ENCODE measurements at places on chromosomes 16 and 17.
A peak's percentile ranks its signal among the peaks of the same experiment; 100 is the strongest.

- no peak for DNase-seq
Measured at GRCh38 chr16:4443986-4444385, 18.3 kb downstream of the DNAJA3 start.

DNA sequence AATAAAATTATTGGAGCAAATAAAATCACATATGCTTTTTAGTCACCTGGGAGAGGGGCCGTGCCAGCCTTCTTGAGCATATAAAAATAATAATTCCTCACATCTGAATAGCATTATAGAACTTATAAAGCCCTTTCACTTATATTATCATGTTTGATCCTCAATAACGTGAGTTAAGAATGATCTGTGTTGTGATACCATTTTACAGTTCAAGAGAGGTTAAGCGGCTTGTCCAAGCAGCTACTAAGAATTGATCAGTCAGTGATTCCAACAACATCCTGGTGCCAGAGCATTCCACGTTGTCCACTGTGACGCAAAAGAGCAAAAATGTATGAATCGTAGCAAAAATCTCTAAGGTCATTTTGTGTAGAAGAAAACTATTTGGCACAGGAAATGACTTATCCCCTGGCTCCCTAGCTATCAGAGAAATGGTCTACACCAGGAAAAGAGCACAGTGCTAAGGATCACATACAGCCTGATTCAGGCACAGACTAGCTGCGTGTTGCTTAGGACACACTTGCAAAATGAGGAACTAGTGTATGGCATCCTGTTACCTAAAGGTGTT, 33.0 kb downstream of the ANKFN1 start:
- DNase-seq, result no peak

DNA sequence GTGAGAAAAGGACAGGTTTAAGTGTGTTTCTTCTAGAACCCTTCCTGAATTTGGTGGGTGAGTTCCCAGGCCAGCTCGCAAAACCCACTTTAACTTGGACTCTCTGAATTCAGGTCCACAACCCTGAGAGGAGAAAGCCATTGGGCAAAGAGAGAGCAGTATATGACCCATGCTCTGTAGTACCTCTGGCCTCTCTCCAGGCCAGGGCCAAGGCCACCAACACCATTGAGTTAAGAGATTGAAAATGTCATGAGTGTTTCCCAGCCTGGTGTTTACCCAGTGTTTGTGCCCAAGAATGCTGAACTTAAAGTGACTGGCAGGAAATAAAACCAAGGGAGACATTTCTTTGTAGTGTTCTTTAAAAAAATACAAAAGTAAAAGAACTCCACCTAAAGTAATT, 410.4 kb upstream of the CDH5 start:
- DNase-seq, result no peak

- DNase-seq, result no peak
Measured at GRCh38 chr16:19419698-19420075, 2.0 kb downstream of the TMC5 start.

- DNase-seq, result no peak
Measured at GRCh38 chr17:9817086-9817485, 4.8 kb downstream of the GSG1L2 start.

DNA sequence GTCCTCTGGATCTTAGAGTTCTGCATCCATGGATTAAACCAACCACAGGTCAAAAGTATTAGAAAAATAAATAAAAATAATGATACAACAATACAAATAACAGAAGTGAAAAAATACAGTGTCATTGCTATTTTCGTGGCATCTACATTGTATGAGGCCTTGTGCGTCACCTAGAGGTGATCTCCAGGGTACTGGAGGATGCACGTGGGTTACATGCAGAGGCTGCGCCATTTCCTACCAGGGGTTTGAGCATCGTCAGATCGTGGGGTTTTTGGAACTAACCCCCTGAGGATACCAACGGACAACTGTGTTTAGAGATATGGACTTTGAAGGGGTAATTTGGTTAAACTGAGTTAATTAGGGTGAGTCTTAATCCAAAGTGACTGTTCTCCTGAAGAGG, 224.7 kb downstream of the ENGASE start:
- peak; percentile 53 for DNase-seq

- no peak for DNase-seq
Measured at GRCh38 chr16:85965125-85965524, 66.2 kb downstream of the IRF8 start.

- DNase-seq, result no peak
Measured at GRCh38 chr16:67458121-67458641, 22.8 kb downstream of the ATP6V0D1 start.

GRCh38 chr16:77430360-77430759, 4.5 kb downstream of the ADAMTS18 start:
- DNase-seq, result no peak

DNA sequence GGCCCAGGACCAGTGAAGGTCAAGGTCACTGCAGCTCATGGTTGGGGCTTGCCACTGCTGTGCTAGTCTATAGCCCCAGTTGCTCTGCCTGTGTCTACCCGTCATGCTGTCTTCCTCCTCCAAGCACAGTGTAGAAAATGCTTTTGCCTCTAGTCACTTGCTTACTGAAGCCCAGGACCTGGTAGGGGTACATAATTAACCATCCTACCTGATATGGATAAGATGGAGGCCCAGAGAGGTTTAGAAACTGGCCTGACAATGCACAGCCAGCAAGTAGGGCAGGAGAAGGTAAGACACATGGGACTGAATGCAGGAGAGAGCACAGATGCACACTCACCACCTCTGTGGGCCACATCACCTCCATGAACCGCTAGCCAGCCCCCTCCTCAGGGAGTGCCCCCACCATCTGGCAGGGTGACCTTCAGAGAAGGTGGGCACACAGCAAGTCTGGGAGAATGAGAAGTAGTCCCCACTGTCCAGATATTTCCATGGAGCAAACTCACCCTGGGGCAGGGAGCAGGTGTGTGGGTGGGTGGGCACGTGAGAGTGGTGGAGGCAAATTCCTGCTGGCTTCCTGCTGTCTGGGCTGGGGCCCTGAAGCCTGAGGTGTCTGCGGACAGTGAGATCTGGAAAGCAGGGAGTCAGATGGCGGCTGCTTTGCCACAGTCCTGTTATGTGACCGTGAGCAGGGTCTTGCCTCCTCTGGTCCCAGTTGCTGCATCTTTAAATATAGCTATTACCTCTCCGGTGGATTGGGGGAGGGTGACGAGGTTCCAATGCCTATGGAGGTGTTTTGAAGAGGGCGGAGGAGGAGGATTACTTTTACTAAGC, 1.0 kb downstream of the CX3CL1 start:
- no peak for DNase-seq

DNA sequence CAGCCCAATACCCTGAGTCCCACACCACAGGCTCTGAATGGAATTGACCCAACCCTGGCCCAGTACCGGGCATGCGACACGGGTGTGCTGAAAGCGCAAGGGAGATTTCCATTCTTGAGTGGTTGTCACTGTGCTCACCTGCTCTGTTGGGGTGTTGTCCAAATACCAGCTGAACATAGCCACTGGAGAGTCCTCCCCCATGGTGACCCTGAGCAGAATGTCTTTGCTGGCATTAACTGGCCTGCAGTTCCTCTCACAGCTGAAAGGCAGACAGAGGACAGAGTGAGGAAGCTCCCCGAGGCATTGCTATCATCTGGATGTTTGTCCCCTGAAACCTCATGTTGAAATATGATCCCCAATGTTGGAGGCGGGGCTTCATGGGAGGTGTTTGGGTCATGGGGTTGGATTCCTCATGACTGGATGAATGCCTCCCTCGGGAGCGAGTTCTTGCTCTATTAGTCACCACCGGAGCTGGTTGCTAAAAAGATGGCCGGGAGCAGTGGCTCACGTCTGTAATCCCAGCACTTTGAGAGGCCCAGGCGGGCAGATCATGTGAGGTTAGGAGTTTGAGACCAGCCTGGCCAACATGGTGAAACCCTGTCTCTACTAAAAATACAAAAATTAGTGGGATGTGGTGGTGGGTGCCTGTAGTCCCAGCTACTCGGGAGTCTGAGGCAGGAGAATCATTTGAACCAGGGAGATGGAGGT, 57.3 kb upstream of the BCO1 start:
- no peak for DNase-seq

DNA sequence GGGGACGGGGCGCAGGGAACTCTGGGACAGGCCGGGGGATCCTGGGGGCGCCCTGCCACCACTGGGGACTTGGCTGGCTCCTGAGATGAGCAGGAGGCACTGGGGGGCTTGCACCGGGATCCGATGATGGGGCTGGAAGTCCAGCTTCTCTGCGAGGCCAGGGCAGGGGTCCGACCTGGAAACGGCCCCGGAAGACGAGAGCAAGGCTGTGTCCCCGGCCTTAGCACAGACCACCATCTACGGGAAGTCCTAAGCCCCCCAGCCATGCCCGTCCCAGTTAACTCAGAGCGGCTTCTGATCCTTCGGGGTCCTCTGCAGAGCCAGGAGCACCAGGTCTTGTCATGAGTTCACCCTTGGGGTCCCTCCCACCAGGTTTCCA, 573 bp downstream of the CDT1 start:
- DNase-seq, result no peak

- no peak for DNase-seq
Measured at GRCh38 chr17:5874486-5874885, 195.7 kb upstream of the WSCD1 start.

DNA sequence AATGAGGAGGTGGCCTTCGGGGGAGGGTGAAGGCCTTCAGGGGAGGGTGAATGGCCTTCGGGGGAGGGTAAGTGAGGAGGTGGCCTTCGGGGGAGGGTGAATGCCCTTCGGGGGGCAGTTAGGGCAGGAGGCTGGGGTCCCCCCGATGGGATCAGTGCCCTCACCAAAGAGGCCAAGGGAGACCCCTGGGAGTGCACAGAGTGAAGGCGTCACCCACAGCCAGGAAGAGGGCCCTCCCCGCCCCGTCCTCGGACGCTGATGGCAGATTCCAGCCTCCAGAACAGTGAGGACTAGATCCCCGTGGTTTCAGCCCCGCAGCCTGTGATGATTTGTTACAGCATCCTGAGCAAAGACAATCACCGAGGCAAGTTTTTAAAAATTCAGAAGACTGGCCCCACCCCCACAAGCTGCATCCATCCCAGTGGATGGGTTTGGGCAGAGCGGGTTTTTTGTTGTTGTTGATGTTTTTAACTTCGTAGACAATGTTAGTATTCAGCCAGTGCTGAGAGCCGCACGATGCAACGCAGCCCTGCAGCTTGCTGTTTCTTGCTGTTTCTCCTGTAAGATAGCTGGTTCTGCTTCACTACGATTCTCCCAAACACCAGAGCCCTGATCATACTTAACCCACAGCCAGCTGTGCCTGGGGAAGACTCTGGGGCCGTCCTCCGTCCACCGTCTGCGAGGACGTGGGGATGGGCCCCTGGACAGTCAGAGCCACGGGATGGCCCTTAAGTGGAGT, 40.7 kb upstream of the CBFA2T3 start:
- no peak for DNase-seq

GRCh38 chr16:58433569-58433951, 41.3 kb downstream of the GINS3 start:
- DNase-seq, result no peak

DNA sequence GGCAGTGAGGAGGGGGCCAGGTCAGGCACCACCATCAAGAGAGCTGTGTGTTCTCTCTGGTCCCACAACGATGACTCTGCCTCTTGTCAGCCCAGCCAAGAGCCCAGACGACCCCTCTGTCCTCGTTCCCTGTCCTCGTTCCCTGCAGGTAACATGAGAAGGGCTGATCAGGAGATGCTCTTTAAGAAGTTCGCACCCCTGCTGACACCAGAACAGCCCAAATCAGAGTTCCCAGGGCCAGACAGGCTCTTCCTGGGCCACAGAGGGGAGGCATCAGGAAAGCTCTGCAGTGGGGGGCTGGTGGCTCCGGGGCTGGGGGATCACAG, 13.5 kb upstream of the DNAI2 start:
- no peak for DNase-seq

GRCh38 chr17:21368545-21369246, 7.5 kb upstream of the KCNJ12 start:
- DNase-seq, result peak; percentile 29

DNA sequence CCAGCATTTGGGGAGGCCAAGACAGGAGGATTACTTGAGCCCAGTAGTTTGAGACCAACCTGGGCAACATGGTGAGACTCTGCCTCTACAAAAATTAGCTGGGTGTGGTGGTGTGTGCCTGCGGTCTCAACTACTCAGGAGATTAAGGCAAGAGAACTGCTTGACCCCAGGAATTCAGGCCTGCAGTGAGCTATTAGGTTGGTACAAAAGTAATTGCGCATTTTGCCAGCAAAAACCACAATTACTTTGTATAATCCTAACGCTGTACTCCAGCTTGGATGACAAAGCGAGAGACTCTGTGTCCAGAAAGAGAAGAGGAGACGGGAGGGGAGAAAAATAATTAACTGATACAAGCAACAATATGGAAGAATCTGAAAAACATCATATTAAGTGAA, 32.7 kb downstream of the YWHAE start:
- no peak for DNase-seq

DNA sequence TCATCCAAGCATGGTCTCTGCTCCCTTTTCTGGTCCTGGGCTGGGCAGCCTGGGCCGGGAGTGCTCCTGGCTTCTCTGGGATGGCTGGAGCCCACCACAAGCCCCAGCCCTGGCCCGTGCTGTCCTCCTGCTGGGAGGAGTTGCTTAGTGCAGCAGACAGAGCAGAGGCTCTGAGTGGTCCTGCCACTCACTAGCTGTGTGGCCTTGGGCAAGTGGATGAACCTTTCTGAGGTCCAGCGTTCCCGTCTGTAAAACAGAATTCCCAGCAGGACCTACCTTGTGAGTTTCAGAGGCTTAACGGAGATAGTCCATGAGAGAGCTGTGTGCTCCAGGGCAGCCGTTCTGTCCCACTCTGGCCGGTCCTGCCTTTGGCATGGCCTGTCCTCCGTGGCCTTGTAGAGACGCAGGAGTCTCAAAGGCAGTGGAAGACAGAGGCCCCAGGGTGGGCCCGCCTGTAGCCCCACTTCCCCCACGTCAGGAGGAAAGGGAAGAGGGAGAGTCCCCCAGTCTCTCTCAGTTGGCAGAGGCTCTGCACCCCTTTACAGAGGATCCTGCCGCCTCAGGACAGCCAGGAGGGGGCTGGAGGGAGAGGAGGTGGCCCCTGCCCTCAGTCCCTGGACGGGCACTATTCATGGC, 7.8 kb downstream of the MYO15B start:
- no peak for DNase-seq

DNA sequence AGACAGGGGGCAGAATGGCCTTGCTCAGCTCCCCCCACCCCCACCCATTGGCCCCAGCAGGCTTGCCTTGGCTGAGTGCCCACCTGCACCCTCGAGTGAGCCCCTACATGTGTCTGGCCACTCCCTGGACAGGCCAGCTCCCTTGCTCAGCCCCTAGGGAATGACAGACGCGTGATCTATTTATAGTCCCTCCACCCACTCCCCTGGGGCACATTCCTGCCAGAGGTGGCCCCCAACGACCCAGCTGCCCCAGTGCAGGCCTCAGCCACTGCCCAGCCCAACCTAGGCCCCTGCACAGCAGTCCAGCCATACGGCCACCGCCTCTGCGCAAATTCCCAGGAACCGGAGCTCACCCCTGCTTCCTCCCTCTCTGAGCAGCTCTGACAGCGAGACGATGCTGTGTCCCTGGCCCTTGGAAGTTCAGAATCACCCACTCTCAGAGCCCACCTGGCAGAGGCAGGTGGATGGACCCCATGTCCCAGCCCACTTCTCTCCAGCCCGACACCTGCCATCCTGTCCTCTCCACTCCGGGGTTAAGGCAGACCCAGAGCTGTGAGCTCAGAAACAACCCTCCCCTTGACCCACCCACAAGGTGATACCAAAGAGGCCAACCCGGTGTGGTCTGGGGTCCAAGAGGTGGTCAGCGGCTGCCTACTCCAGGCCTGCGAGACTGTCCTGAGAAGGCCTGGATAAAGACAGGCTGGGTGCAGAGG, 11.5 kb upstream of the P2RX1 start:
- DNase-seq, result no peak

All from RPMI8226 (cell line).